ENCODE measurements at places on chromosomes 7 and 10. TPM values are rescaled to one million over a fixed set of nuclear protein-coding genes. Genes with fewer than 3 reads are reported as not detected.

- no peak for DNase-seq
Observed at GRCh38 chr7:100818366-100818765, 9.0 kb downstream of the EPHB4 start.

DNA sequence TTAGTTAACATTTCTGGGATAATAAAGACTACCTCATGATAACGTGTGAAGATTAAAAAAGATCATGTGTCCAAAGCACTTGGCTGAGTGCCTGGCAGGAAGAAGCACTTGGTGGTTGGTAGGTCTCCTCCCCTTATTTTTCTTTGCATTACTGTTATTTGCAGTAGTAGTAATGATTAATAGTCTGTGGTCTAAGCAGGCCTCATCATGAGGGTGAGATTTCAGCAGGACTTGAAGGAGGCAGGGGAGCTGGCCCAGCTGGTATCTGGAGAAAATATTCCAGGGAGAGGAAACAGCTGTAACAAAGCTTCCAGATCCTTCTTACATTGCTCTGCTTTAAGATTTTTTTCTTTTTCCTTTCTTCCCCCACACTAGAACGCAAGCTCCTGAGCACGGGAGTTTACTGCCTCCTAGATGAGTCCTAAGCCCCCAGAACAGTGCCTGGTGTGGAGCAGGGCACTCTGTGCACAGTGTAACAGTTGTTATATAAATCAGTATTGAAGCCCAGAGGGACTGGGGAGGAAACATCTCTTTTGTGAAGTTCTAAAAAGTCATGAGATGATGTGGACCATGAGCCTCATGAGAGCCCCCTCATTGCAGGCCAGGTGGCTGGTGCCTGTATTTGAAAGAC is 31.1 kb upstream of the RHEB start:
- no peak for DNase-seq

- DNase-seq: no peak
Observed at GRCh38 chr7:77235276-77235675, 35.7 kb upstream of the FGL2 start.

DNA sequence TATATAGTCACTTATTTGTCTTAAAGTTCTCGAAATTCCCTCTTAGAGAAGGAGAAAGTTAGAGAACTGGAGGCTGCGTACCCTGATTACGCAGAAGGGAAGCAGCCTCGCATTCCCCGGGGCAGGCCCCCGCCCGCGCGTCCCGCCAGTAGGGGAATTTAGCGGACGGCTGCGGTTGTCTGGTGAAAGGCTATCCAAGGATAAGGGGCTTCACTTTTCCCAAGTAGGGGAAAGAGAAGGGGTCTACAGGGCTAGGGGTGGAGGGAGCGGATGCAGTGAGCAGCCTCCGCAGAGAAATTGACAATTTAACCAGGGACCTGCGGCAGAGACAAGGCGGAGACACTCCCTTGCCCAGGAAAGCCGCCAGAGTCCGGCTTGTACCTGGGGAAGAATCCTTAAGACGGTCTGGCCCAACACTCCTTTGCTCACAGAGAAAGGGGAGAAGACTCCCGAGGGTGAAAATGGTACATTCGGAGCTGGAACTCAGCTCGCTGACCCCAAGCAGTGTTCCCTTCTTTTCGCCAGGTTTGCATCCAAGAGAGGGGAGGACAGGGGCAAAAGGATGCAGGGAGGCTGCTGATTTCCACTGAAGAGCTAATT is 994 bp upstream of the MAGI2 start:
- DNase-seq: peak; percentile 74

GRCh38 chr7:47034180-47034579 is 547.7 kb downstream of the TNS3 start:
- no peak for DNase-seq

DNA sequence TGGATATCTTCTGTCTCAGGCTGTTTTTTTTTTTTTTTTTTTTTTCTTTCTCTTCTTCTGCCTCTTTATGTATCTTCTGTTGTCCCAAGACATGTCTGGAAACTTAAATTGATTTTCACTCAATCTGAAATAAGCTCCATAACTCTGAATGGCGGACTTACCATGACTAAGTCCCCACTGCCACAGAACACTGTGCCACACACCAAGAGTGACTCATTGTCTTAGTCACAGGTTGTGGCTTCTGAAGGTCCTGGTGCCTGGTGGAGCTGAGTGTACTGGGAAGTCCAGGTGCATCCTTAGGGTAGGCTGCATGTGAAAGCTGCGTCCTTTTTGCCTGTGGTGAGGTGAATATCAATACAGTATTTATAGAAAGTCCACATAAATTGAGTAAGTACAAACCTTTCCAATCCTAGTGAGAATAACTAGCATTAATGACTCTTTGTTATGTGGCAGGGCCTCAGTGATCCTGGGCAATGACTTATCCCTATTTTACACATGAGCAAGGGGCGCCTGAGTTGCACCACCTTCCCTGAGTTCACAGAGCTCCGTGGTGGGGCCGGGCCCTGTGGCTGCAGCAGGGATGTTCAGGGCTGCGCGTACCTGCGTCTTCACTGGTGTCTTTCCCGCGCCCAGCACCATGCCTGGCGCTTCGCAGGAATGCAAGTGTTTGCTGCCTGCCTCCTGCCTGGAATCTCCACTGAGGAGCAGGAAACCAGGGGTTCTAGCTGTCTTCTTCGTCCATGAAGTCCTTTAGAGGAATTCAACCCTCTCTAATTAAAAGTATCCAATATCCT is 4.3 kb downstream of the PFKP start:
- no peak for DNase-seq

GRCh38 chr10:17821893-17822292 is 12.7 kb downstream of the MRC1 start:
- DNase-seq: no peak

- no peak for DNase-seq
Observed at GRCh38 chr7:107596881-107597581, 17.0 kb downstream of the BCAP29 start.

- DNase-seq: no peak
Observed at GRCh38 chr7:97973206-97973658, 16.8 kb downstream of the OCM2 start.

- DNase-seq: no peak
Observed at GRCh38 chr7:117623606-117624005, 143.8 kb downstream of the CFTR start.

DNA sequence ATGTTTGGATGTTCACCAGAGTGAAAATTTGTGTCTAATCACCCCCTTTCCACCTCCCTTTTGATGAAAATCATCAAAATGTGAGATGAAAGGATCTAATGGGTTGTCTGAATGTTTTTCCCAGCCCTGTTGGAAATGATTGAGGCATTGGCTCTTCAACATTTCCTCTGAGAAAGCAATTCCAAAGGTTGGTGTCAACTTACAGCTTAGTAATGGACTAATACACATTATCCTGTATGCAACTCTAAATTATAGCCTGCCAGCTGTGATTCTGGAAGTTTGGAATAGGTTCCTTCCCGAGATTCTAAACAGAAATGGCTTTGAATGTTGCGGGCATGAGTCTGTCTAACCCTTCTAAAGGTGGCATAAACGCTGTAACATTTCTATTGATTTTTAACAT is 152.9 kb downstream of the DYNC1I1 start:
- no peak for DNase-seq

DNA sequence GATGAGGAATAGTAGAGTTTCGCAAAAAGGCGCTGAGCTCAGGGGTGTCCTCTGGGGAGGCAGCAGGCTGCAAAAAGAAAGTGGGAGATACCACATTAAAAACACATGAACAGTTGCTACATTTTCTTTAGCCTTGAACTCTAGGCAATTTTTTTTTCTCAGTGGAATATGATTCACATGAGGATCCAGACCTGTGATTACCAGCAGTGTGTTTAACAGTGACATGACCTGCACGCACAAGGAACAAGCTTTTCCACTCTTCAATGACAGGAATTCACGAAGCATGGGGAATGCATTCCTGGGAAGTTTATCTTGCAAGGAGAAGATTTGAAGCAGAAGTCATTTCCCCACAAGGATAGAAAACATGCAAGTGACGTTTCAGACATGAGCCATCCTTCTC is 161.6 kb downstream of the ITGA8 start:
- no peak for DNase-seq

DNA sequence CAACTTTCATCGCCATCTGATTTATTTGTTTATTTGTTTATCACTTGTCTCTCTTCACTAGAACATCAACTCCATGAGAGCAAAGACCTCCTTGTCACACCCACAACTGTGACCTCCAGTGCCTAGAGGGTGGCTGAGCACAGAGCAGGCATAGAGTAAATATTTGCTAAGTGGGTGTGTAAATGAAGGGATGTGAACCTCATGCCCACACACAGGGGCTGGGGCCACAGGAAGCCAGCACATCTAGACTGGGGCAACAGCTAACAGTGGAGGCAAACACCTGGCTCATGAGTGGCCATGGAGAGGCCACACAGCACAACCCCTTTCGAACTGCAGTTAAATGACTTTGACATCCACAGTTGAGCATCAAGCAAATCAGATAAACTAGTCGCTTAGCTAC is 39.8 kb downstream of the AKR1B1 start:
- DNase-seq: no peak

- no peak for DNase-seq
Observed at GRCh38 chr10:103713676-103714075, 141.7 kb downstream of the SH3PXD2A start.

Gene TSPAN15
- 19.7 TPM for total RNA-seq

Gene CYP17A1
- not detected for total RNA-seq

Gene INMT
- not detected for total RNA-seq

Gene CD36
- 32.2 TPM for total RNA-seq

Gene EGR2
- total RNA-seq: 17.6 TPM

Gene PDZD7
- total RNA-seq: 1.4 TPM

Gene MET
- total RNA-seq: 34.2 TPM

Gene GALNT17
- 21.9 TPM for total RNA-seq

Gene CYP3A4
- total RNA-seq: 10.0 TPM

Gene FKBP9
- total RNA-seq: 76.0 TPM

Gene HYAL4
- 0.21 TPM for total RNA-seq

Gene KMT2E
- 75.6 TPM for total RNA-seq

Data from type B pancreatic cell (in vitro differentiated cells).